ENCODE measurements at places on chromosomes 13 and 19. TPM values are rescaled to one million over a fixed set of nuclear protein-coding genes. Genes with fewer than 3 reads are reported as not detected.
A peak's percentile ranks its signal among the peaks of the same experiment; 100 is the strongest.

DNA sequence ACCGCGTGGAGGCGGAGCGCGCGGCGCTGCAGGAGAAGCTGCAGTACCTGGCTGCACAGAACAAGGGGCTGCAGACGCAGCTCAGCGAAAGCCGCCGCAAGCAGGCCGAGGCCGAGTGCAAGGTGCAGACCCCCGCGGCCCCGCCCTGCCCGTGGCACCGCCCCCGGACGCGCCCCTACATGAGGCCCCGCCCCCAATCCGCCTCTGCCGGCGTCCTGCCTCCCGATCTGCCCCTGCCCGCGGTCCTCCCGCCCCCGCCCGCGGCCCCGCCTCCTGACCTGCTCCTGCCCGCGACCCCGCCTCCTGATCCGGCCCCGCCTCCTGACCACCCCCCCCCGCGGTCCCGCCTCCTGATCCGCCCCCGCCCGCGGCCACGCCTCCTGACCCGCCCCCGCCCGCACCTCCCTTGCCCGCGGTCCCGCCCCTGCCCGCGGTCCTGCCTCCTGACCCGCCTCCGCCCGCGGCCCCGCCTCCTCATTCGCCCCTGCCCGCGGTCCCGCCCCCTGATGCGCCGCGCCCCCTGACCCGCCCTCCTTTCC lies 11.7 kb downstream of the PRR36 start:
- no peak for DNase-seq

Gene IL12RB1
- 0.75 TPM for total RNA-seq

Gene ZNF628
- 13.6 TPM for total RNA-seq

DNA sequence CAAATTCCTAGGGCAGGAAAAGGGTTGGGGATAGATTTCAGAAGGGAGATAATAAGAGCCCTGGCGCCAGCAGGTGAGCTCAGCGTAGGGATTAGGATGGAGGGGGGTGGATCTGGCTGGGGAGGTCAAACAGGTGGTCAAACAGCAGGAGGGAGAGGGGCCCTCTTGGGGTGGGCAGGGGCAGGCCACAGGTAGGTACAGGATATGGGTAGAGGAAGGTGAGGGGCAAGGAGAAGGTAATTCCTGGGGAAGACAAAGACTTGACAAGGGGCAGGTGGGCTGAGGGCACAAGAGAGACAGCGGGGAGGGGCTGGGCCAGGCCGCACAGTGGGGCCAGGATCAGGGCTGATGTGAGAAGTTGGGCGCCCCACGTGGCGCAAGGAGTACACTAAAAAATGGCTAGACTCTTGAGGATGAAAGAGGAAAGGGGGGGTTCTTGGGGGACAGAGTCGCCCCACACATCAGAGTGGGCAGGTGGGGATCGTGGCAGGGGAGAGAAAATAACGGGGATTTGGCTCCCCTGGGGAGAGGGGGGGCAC lies 713 bp downstream of the KRI1 start:
- DNase-seq, result no peak

DNA sequence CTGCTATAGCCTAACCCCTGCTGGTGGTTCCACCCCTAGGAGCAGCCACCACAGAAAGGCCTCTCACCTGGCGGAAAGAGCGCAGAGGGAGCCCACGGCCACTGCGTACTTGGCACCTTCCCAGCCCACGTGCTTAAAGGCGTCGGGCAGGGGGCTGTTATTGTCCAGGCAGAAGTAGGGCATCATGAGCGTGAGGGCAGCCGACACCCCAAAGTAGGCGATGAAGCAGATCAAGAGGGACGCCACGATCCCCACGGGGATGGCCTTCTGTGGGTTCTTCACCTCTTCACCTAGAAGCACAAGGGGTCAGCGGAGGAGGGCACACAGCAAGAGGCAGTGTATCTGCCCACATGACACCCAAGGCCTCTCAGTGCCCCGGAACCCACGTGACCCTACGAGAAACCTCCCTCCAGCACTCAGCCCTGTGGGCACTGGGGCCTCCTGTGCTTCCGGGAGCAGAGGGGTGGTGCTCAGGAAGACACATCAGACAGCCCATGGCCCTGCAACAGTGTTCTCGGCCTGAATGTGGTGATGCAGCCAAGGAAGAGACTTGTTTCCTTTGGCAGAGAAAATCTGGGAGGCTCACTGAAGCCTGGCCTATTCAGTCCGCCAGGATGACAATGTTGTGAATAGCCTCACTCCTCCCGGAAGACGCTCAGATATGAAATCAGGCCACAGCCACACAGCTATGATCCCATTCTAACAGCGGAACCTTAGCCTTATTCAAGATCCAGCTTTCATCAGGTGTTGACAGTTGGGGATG lies 72.1 kb downstream of the SLC7A1 start:
- DNase-seq, result no peak

Gene ZNF835
- 11.4 TPM for total RNA-seq

Gene NOTCH3
- total RNA-seq, result 29.7 TPM

DNA sequence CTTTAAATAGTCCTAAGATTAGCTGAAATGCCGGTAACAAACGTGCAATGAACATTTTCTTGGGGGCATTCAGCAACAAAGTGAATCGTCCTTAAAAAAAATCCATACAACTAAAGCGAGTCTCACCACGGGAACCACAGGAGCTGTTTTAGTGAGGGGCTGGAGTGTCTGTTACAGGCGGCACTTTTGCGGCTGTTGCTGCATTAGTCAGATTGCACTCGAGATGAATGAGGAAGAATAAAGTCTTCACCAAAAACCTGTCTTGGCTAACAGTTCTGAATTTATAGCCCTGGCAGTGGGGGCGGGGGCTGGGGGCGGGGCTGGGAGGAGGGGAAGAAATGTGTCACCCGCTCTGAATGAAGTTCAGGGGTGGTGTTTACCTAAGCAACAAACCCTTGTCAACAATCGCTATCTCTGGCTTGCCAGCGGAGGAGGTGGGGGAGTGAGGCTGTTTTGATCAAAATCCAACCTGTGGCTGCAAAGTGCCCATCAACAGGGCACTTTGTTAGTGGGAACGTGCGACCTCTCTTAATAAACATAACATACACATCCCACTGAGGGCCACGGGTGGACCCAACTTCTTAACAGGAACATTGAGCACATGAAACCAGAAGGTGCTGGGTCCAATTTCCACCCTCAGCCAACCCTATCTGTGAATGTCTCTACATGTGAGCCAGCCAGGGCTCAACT lies 44.5 kb downstream of the RFX2 start:
- DNase-seq, result no peak

DNA sequence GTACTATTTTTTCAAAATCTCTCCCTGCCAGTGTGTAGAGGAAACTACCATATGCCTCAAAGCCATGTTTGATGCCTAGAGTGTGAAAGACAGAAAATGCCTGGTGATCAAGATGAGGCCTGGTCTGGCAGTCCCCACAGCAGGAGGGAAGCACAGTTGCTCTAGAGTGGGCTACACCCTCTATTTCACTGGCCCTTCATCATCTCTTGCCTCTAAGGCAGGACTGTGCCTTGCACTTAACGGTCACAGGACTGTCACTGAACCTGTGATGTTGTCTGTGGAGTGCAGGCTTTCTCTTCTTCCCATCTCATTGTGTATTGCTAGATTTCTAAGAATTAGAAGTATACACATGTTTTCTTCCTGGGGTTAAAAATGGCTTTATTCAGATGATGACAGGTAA lies 16.3 kb downstream of the POLR1D start:
- no peak for DNase-seq

Gene SLAIN1
- total RNA-seq, result 7.9 TPM

GRCh38 chr13:19597523-19597922 lies 35.9 kb upstream of the MPHOSPH8 start:
- no peak for DNase-seq

Gene TMEM150B
- 3.6 TPM for total RNA-seq

- DNase-seq, result no peak
These were observed 334.8 kb upstream of the OBI1 start for GRCh38 chr13:78993792-78994191.

GRCh38 chr19:33446330-33447293 lies 73.1 kb downstream of the CEBPG start:
- no peak for DNase-seq

- DNase-seq, result peak; percentile 66
These were observed 556.1 kb downstream of the EFNB2 start for GRCh38 chr13:105979131-105980011.

- no peak for DNase-seq
These were observed at the start of gene ZNF730 for GRCh38 chr19:23116802-23117571. TSS of gene ZNF730 (plus strand) at chr19:23117025. CDS start at chr19:23117174, 149 bp downstream.

DNA sequence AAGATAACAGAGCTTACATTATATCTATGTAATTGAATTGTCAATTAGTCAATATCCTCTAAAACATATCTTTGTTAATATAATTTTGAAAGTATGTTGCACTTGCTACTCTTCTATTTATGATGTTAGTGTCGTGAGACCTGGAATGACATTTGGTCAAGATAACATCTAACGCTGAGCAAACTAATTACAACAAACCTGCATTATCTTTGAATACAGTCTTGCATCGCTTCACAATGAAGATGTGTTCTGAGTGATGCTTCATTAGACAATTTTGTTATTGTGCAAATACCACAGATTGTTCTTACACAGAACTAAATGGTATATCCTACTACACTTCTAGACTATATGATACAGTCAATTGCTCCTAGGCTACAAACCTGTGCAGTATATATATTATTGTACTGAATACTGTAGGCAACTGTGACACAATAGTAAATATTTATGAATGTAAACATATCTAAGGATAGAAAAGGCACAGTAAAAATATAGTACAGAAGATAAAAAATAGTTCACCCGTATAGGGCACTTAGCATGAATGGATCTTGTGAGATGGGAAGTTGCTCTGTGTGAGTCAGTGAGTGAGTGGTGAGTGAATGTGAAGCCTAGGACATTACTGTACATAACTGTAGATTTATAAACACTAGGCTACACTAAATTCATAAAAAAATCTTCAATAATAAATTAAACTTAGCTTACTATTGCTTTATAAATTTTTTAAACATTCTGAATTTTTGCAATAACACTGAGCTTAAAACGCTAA lies 1773.8 kb downstream of the PCDH9 start:
- DNase-seq, result no peak

- DNase-seq, result no peak
These were observed 73.2 kb upstream of the SLC15A1 start for GRCh38 chr13:98825659-98826058.

DNA sequence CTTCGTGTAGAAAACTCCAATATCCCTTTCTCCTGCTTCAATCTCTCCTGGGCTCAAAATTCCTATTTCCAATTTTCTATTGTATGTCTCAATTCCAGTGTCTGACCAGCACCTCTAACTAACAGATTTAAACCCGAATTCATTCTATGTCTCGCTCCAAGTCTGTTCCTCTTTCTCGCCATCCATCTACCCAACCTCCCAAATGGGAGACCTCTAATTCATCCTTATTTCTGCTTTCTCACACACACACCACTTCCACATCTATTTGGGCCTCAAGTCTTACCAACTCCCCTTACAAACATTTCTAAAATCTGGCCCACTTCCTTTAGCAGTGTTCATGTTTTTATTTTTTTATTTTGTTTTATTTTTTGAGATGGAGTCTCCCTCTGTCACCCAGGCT lies 53.3 kb downstream of the MBD3L2B start:
- no peak for DNase-seq

Gene ZNF333
- 29.5 TPM for total RNA-seq

Gene FCER2
- 0.29 TPM for total RNA-seq

Gene RCBTB1
- 11.1 TPM for total RNA-seq

DNA sequence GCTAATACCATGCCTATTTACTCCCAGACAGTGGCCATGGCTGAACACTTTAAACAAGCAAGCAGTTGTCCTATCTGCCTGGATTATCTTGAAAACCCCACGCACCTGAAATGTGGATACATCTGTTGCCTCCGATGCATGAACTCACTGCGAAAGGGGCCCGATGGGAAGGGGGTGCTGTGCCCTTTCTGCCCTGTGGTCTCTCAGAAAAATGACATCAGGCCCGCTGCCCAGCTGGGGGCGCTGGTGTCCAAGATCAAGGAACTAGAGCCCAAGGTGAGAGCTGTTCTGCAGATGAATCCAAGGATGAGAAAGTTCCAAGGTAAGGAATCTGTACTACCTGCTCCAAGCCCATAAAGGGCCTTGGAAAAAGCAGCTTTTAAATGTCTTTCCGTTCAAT lies 8.6 kb downstream of the RFPL4AL1 start:
- no peak for DNase-seq

DNA sequence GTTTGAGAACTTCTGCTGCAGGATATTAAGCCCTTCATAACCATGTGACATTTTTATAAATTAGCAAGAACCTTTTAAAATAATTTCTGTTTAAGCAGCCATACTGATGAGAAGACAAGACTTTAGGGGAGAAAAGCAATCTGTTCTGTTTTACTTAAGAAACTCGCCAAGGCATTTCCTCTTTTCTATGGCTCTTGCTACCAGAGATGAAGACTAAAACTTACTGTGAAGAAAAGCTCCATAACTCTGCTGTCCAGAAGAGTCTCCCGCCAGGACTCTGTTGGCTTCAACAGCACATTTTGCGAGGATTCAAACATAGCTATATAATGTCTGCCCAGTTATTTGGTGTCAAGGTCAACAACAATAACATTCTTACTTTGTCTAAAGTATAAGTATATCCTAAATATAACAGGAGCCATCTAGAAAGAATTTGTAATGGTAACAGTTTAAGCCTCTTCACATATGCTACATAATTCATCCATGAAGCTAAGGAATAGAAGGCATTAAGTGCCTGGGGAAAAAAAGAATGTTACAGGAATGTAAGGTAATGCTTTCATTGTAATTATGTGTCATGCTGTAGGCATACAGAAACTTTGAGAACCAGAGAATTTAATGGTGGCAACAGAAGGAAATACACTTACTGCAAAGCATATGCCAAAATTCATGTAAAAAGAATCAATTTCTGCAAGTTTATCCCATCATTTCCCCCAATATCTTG lies 53.2 kb upstream of the EEF1AKMT1 start:
- DNase-seq, result no peak

GRCh38 chr19:28632371-28633080 lies 580.4 kb downstream of the UQCRFS1 start:
- DNase-seq, result no peak

Gene TNFRSF19
- total RNA-seq, result 3.2 TPM

DNA sequence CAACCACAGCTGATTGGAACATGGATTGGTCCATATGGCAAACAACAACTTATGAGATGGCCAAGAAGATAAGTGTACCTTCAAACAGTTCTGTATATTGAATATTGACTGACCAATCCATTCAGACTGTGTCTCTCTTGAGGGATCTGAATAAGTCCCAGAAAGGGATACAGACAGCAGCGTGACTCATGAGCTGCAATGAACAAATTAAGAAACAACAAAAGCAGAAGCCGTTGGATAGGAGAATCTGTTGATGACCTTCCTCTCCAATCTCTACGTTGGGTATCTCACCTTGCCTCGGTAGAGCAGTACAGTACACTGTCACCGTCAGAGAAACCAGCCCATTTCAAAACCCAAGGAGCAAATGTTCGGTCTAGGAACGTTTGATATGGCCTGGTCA lies 21.3 kb downstream of the MBD3L2B start:
- no peak for DNase-seq

All from esophagus muscularis mucosa (tissue), 4 donors.